ENCODE measurements at places on chromosomes 6 and 20. TPM values are rescaled to one million over a fixed set of nuclear protein-coding genes. Genes with fewer than 3 reads are reported as not detected.

The C6orf62 gene
- 115 TPM for total RNA-seq

The TPD52L2 gene
- 119 TPM for total RNA-seq

The GTF2H4 gene
- total RNA-seq, result 17.4 TPM

The TPBG gene
- 1.5 TPM for total RNA-seq

The TCF19 gene
- 1.8 TPM for total RNA-seq
